ENCODE measurements at places on chromosomes 12 and 14. TPM values are rescaled to one million over a fixed set of nuclear protein-coding genes. Genes with fewer than 3 reads are reported as not detected.

PIWIL1 gene
- not detected for total RNA-seq

DPY19L2 gene
- total RNA-seq, result 0.70 TPM

PZP gene
- not detected for total RNA-seq

CLEC14A gene
- not detected for total RNA-seq

- DNase-seq, result no peak
- peaks cover 11% of the 10 kb centered on the region for H3K27me3 ChIP-seq
- no peaks in the 10 kb centered on the region for H3K36me3 ChIP-seq
- no peak overlapping the region for H3K4me3 ChIP-seq
- no peak overlapping the region for H3K27ac ChIP-seq
These were observed 26.9 kb upstream of the RXYLT1 start for GRCh38 chr12:63752841-63753240.

GRCh38 chr12:47556261-47557030, 149.4 kb downstream of the RPAP3 start:
- peaks cover 17% of the 10 kb centered on the region for H3K4me1 ChIP-seq
- no peak overlapping the region for H3K4me3 ChIP-seq
- peaks cover 2% of the 10 kb centered on the region for H3K36me3 ChIP-seq
- no peak for DNase-seq
- H3K27ac ChIP-seq, result no peak overlapping the region

- H3K36me3 ChIP-seq, result no peaks in the 10 kb centered on the region
- DNase-seq, result no peak
- no peaks in the 10 kb centered on the region for H3K4me1 ChIP-seq
- H3K27ac ChIP-seq, result no peak overlapping the region
- no peak overlapping the region for H3K4me3 ChIP-seq
These were observed 316.4 kb downstream of the BCAT1 start for GRCh38 chr12:24632466-24632865.

DNA sequence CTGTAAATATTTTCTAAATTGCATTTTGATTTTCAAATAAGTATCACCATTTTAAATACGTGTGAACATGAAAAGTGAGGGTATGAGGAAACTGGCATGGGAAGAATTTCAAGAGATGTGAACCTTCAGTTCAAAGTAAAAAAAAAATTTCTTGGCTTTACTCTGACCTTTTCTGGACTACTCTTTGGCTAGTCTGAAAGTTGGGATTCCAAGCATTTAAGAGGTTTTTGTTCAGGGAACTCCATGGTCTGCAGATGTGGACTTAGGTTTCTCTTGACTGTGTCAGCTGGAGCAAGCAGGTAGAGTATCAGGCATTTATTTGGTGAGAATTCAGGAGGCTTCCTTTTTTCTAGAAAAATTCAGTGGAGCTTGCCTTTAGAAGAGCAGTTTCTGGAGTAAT, 311.6 kb downstream of the LRIG3 start:
- DNase-seq, result no peak
- H3K27me3 ChIP-seq, result peaks cover 4% of the 10 kb centered on the region
- H3K4me3 ChIP-seq, result no peak overlapping the region
- no peaks in the 10 kb centered on the region for H3K4me1 ChIP-seq
- H3K27ac ChIP-seq, result no peak overlapping the region

- no peaks in the 10 kb centered on the region for H3K4me1 ChIP-seq
- H3K27me3 ChIP-seq, result no peaks in the 10 kb centered on the region
- no peak overlapping the region for H3K4me3 ChIP-seq
- DNase-seq, result no peak
- no peak overlapping the region for H3K27ac ChIP-seq
- H3K36me3 ChIP-seq, result no peaks in the 10 kb centered on the region
These were observed 255.5 kb downstream of the RASSF9 start for GRCh38 chr12:85580562-85581168.
